ENCODE measurements at places on chromosomes 1 and 21. TPM values are rescaled to one million over a fixed set of nuclear protein-coding genes. Genes with fewer than 3 reads are reported as not detected.

GRCh38 chr1:104765085-104765484, 1015.4 kb downstream of the AMY1C start:
- H3K4me1 ChIP-seq: no peaks in the 10 kb centered on the region
- H3K4me3 ChIP-seq: no peak overlapping the region
- DNase-seq: no peak
- 0 out of 2 replicates have a peak, but pooled peaks cover 19% of the 10 kb centered on the region for H3K27me3 ChIP-seq
- H3K36me3 ChIP-seq: no peaks in the 10 kb centered on the region
- H3K27ac ChIP-seq: no peak overlapping the region

DNA sequence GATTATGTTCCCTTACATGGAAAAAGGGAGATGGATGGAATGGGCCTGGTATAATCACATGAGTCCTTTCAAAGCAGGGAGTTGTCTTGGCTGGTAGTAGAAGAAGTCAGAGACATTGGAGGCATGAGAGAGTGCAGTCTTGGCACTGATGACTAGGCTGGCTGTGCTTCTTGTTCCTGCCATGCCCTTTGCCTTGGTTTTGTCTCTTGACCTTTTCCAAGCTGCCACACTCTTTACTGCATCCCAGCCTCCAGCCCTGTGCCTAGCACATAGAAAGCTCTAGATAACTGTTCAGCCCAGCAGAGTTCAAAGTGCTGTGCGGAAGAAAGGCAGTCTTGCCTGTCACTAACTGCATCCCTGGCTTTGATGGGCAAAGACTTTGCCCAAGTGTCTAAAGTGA, 412.6 kb downstream of the PRDM2 start:
- H3K36me3 ChIP-seq: no peaks in the 10 kb centered on the region
- H3K27me3 ChIP-seq: no peaks in the 10 kb centered on the region
- peak overlapping the region; percentile 20 for H3K27ac ChIP-seq

DNA sequence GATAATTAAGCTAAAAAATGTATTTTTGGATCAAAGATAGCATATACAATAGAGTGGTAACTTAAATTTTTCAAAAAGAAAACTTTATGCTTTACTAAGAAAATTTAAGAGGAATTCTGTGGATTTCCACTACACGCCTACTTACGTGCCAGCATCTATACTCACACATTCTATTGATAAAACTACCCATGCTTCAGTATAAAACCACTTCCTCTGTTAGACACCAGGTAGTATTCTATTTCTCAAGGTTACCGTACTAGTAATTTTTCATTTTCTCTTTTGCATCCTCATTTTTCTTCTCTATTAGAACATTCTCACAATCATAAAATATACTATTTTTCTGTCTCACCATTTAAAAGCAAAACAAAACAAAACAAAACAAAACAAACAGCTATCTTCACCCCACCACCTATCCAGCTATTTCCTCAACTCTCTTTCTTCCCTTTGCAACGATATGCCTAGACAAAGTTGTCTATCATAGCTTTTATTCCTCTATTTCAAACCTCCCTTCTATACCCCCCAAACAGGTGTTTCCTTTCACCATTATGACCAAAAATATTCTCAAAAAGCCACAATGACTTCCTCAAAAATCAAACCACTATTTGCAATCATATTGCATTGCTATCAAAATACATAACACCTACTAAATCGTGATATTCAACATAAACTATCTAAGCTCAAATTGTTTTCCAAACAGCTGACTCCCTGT, 1652.0 kb downstream of the MRPL39 start:
- H3K4me1 ChIP-seq: peaks cover 35% of the 10 kb centered on the region
- no peak overlapping the region for H3K27ac ChIP-seq
- DNase-seq: no peak
- H3K4me3 ChIP-seq: no peak overlapping the region

- H3K27ac ChIP-seq: no peak overlapping the region
- H3K36me3 ChIP-seq: no peaks in the 10 kb centered on the region
- no peaks in the 10 kb centered on the region for H3K4me1 ChIP-seq
- H3K27me3 ChIP-seq: no peaks in the 10 kb centered on the region
These were observed 437.6 kb downstream of the TTLL7 start for GRCh38 chr1:83561346-83561745.

DNA sequence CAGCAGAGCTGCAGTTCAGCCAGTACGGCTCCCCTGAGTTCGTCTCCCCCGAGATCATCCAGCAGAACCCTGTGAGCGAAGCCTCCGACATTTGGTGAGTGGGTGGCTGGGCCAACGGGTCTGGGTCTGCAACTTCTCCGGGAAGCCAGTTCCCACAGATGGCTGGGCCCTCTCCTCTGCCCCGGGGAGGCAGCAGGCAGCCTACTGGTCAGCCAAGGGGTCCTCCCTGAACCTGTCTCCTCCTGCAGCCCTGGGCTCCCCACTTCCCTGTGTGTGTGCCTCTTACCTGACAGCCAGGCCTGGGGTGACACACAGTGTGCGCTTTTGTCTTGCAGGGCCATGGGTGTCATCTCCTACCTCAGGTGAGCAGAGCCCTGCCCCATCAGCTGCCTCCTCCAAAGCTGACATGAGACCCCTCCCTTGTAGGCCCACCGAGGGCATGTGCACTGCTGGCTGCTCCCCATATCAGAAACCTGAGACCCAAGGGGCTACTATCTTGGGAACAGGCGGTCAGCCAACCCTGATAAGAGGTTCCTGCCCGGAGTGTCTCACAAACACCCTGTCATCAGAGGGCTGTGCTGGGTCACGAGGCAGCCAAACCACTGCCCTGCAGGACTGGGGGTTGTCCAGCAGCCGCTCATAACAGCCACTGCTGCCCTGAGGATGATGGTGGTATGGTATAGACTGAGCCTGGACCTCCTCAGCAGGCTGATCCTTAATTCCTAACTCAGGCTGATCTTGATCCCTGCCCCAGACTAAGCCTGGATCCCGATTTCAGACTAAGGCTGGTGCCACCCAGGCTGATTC, 37.6 kb downstream of the TRIM11 start:
- peaks cover 31% of the 10 kb centered on the region for H3K4me1 ChIP-seq
- H3K27me3 ChIP-seq: no peaks in the 10 kb centered on the region
- H3K36me3 ChIP-seq: no peaks in the 10 kb centered on the region
- no peak overlapping the region for H3K27ac ChIP-seq
- H3K4me3 ChIP-seq: no peak overlapping the region

DNA sequence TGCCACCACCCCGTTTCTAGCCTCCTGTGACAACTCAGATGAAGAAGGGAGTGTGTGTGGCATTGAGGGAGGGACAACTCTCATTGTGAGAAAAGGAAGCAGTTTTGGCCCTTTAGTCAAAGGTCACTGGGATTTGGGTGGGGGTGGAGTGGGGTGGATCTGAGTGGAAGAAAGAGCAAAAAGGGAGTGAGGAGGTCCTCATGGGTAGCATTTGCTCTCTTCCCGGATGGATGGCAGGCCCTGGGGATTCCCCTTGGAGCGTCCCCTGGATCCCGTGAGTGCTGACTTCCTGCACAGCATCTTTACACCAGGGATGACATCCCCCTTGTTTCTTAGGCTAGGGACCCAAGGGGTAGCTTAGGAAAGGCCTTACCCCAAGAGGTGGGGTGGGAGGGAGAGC, 460 bp downstream of the SERPINC1 start:
- H3K27ac ChIP-seq: no peak overlapping the region
- no peaks in the 10 kb centered on the region for H3K27me3 ChIP-seq
- no peaks in the 10 kb centered on the region for H3K4me1 ChIP-seq
- no peak for DNase-seq

- H3K27me3 ChIP-seq: no peaks in the 10 kb centered on the region
- H3K4me1 ChIP-seq: peaks cover 74% of the 10 kb centered on the region
- H3K27ac ChIP-seq: peak overlapping the region; percentile 96
- peak; percentile 37 for DNase-seq
These were observed 245.9 kb upstream of the SGIP1 start for GRCh38 chr1:66288048-66288447.

DNA sequence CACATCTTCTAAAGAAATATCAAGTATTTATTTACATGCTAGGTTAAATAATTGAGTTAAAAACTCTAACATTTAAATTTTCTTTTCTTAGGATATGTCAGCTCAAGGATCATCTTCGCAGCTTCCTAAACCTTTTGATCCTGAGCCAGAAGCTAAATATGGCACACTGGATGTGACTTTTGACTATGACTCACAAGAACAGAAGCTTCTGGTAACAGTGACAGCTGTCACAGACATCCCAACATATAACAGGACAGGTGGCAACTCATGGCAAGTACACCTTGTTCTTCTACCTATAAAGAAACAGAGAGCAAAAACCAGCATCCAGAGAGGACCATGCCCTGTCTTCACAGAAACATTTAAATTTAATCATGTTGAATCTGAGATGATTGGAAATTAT, 132.7 kb upstream of the SERTAD4 start:
- no peaks in the 10 kb centered on the region for H3K36me3 ChIP-seq
- no peak overlapping the region for H3K27ac ChIP-seq
- H3K4me3 ChIP-seq: no peak overlapping the region
- H3K27me3 ChIP-seq: no peaks in the 10 kb centered on the region

DNA sequence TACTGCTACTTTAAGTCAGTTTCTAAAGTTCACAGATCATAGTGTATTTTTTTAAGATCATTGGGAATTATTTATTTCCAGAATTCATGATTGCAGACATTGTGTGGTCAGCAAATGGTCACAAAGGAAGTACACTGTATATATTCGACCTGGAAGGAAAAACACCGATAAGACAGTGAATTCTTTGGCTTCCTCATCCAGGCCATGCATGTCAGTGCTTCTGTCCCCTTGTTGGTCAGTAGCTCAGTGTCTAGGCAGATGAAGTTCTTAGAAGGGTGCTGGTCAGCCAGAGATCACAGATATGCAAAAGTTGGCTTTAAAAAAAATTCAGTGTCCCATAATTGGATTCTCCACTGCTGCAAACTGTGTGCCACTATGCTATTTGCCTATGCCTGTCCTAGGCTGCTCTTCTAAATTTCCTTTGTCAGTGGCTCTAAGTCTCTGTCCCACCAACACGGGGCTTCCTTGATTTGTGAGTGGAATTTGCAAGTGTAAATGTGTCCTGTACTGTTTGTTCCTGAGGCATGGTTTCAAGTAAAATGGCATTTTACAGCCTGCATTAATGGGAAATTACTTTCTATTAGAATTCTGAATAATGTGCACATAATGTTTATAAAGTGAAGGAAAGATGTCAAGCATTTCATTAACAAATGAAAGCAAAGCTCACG, 12.0 kb upstream of the VAMP4 start:
- no peak overlapping the region for H3K27ac ChIP-seq
- no peaks in the 10 kb centered on the region for H3K36me3 ChIP-seq
- no peaks in the 10 kb centered on the region for H3K4me1 ChIP-seq
- H3K4me3 ChIP-seq: no peak overlapping the region
- DNase-seq: no peak

- H3K36me3 ChIP-seq: no peaks in the 10 kb centered on the region
- no peak overlapping the region for H3K4me3 ChIP-seq
- peaks cover 49% of the 10 kb centered on the region for H3K4me1 ChIP-seq
- H3K27ac ChIP-seq: peak overlapping the region; percentile 40
- peak; percentile 84 for DNase-seq
- no peaks in the 10 kb centered on the region for H3K27me3 ChIP-seq
These were observed 163.4 kb upstream of the USP24 start for GRCh38 chr1:55378582-55378981.

- H3K36me3 ChIP-seq: no peaks in the 10 kb centered on the region
- no peak for DNase-seq
- H3K27me3 ChIP-seq: no peaks in the 10 kb centered on the region
- no peak overlapping the region for H3K27ac ChIP-seq
- H3K4me3 ChIP-seq: no peak overlapping the region
- peaks cover 19% of the 10 kb centered on the region for H3K4me1 ChIP-seq
These were observed 2.7 kb downstream of the CCDC24 start for GRCh38 chr1:43994071-43994470.

- no peak overlapping the region for H3K4me3 ChIP-seq
- no peaks in the 10 kb centered on the region for H3K27me3 ChIP-seq
- DNase-seq: peak; percentile 33
- H3K27ac ChIP-seq: no peak overlapping the region
These were observed 73.5 kb upstream of the LRRC7 start for GRCh38 chr1:69494221-69494620.

- H3K4me3 ChIP-seq: no peak overlapping the region
- H3K36me3 ChIP-seq: no peaks in the 10 kb centered on the region
These were observed 77.7 kb upstream of the RGS4 start for GRCh38 chr1:162991444-162991843.

DNA sequence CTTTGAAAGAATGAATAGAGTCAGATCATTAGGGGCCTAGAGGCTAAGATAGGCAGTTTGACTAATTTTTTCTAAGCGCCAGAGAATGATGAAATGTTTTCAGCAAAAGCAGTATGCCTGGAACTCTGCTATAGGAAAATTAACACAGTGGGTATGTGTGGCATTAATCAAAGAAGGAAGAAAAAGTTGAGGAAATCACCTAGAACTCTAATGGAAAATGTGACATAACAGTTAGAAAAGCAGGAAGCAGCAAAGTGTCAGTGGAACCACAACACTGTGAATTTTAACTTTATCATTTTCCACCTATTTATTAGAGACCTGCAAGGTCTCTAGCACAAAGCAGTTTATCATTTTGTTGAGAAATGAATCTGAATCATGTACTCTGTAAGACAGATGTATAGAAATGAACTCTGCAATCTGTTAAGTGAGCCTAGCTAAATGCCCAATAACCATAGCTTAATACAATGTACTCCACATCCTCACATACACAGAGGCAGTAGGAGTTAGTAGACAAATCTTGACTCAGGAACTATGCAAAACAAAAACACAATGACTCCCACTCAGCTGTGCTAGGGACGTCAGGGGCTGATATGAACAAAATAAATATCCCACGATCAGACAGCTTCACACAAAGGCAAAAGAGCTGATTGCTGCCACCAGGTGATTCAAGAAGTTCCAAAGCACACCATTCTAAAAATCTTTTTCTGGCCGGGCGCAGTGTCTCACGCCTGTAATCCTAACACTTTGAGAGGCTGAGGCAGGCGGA, 500.7 kb upstream of the NFIA start:
- H3K4me1 ChIP-seq: peaks cover 7% of the 10 kb centered on the region
- H3K27me3 ChIP-seq: no peaks in the 10 kb centered on the region
- peaks cover 21% of the 10 kb centered on the region for H3K36me3 ChIP-seq
- no peak overlapping the region for H3K27ac ChIP-seq
- no peak for DNase-seq

- H3K4me3 ChIP-seq: no peak overlapping the region
- no peaks in the 10 kb centered on the region for H3K36me3 ChIP-seq
- DNase-seq: peak; percentile 68
- H3K27ac ChIP-seq: no peak overlapping the region
These were observed 78.6 kb downstream of the KCNN3 start for GRCh38 chr1:154791292-154792166.

CD48 gene
- not detected for total RNA-seq

SEC22B gene
- total RNA-seq: 16.4 TPM

ACTN2 gene
- total RNA-seq: not detected

OR2T11 gene
- total RNA-seq: not detected

C1QA gene
- not detected for total RNA-seq

ZNHIT6 gene
- 18.3 TPM for total RNA-seq

TSPEAR gene
- 3.2 TPM for total RNA-seq

LMOD1 gene
- 0.06 TPM for total RNA-seq

ACTL8 gene
- not detected for total RNA-seq

PLCH2 gene
- total RNA-seq: 5.9 TPM

PCSK9 gene
- total RNA-seq: 6.0 TPM

BARHL2 gene
- total RNA-seq: not detected

OR2M3 gene
- not detected for total RNA-seq

KCNA3 gene
- not detected for total RNA-seq
